ENCODE measurements at places on chromosomes 1 and 21.

GRCh38 chr1:48099072-48099773 is 102.0 kb upstream of the TRABD2B start:
- DNase-seq = no peak

- DNase-seq = no peak
These were observed 1689.1 kb downstream of the KCNT2 start for GRCh38 chr1:194919146-194919545.

DNA sequence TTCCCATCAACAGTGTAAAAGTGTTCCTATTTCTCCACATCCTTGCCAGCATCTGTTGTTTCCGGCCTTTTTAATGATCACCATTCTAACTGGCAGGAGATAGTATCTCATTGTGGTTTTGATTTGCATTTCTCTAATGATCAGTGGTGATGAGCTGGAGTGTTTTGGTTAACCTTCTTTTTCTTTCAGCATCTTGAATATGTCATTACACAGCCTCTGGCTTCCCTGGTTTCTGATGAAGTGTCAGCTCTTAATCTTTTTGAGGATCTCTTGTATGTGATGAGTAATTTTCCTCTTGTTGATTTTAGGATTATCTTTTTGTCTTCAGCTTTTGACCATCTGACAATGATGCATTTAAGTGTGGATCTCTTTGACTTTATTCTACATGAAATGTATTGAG is 133.2 kb upstream of the GRIK3 start:
- DNase-seq = no peak

GRCh38 chr21:36888466-36888865 is 78.0 kb downstream of the HLCS start:
- DNase-seq = no peak

- no peak for DNase-seq
These were observed 65.4 kb upstream of the PODN start for GRCh38 chr1:52996653-52997052.

Measured in CD4-positive, alpha-beta T cell treated with Interleukin-17A for 4 hours (primary cell).